ENCODE measurements at places on chromosomes 3 and 15.

- no peak for DNase-seq
Measured at GRCh38 chr3:1902416-1902815, 196.2 kb upstream of the CNTN4 start.

- no peak for DNase-seq
Measured at GRCh38 chr3:32217339-32217738, 21.1 kb upstream of the CMTM8 start.

DNA sequence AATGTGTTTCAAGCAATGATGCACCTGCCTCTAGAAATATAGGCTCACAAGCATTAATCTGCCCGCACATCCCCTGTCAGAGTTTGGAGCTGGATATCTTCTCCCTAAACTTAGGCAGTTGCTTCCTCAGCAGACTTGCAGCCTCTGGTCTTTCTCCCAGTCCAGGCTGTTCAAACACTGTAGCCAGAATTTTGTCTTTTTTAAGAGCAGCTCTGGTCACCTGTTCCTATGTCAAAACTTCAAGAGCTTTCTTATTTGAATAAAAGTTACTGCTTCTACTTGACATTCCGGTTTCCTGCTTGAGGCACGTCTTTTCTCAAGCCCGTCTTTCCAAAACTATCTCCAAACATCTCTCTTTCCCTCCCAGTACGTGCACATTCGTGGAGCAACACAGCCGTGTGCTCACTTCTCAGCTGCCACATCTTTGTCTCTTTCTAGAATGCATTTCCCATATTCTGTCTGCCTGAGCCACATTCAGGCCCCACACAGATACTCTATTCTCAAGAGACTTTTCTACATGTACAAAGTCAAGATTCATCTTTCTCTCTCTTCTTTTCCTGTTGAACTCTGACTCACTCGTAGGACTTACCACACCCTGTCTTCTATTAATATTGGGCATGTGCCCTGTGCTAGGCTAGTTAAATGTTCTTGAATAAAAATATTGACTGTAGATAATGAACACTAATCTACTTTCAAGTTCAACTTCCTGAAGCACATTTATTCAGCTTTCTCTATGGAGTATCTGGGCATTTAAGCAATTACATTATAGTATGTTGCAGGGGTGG, 307.7 kb upstream of the SOX2 start:
- DNase-seq = no peak

DNA sequence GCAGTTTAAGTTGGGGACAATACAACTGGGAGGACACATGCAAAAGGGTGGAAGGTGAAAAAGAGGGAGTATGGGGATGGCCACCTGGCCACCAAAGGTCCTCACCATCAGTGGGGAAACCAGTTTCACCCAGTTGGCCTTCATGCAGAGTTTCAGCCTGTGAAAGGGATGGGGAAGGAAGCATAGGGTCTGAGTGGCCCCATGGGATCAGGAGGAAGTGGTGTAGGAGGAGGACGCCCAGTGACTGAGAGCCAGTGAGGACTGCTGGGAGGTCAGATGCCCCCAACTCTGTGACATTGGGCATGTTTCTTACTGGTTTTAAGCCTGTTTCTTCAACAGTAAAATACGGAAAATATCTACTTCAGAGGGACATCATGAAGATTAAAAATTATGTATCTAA, 16.3 kb downstream of the BCL2A1 start:
- no peak for DNase-seq

- DNase-seq = no peak
Measured at GRCh38 chr3:121883507-121883906, 10.7 kb upstream of the SLC15A2 start.
